ENCODE measurements at places on chromosomes 2 and 18. TPM values are rescaled to one million over a fixed set of nuclear protein-coding genes. Genes with fewer than 3 reads are reported as not detected.

Gene PLGLB2
- 7.3 TPM for total RNA-seq

Gene LRRC30
- total RNA-seq, result not detected

Gene ACVR2A
- total RNA-seq, result 70.9 TPM

Gene ACTG2
- total RNA-seq, result 1.1 TPM

Gene SH2D6
- 0.54 TPM for total RNA-seq

Gene NGEF
- 12.2 TPM for total RNA-seq

Gene LOXHD1
- total RNA-seq, result 0.18 TPM

Gene VIL1
- 0.73 TPM for total RNA-seq

Gene LIMS4
- total RNA-seq, result 0.45 TPM

Gene DOK6
- total RNA-seq, result 39.6 TPM

Gene NYAP2
- 21.1 TPM for total RNA-seq

Gene ZNF512
- 40.4 TPM for total RNA-seq

Gene MZT2A
- 28.8 TPM for total RNA-seq

Gene FOSL2
- total RNA-seq, result 5.8 TPM
